Bone marrow (tissue), 2 donors: ENCODE measurements at places on chromosomes 3 and 15.

DNA sequence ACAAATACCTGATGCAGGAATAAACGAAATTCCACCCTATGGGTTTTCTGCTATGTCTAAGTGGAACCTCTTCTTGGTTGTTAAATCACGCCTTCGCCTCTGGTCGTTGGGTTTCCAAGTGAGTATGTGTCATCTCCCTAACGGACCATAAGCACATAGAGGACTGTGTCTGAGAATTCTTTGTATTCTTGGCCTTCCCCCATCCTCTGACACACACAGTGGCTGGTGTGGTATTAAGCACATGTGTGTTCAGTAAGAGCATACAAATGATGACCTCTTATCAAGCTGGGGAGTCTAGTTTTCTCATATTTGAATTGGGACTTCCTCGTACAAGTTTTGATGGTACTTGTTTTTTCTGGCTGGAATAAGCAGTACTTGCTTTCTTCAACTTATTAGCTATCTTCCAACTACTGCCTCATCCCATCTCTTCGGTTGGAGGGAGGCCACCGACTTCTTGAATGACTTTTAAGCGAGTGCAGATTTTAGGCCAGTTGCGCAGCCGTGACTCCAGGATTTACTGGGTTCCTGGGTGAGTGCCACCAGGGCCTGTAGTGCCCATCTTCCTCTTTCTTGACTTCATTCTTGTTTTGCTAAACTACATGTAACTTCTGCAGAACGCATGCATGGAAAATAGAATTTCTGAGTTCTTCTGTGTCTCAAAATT is 240.2 kb downstream of the ADAMTS17 start:
- no peak for DNase-seq

DNA sequence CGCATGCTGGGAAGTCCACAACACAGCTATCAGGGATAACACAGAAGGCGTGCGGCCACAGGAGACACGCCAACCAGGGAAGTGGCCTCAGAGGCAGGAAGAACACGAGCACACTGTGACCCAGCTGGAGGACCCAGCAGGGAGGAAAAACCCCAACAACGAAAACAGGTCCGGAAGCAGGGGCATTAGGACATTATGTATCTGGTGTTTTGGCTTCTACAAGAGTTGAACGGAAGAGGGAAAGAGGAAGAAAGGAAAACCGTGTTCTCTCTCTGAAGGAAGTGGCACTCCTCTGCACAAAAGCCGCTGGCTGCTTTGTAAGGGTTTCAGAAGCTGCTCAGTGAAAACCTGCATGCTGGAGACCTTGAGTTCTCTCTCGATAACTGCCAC is 61.8 kb downstream of the HACD2 start:
- DNase-seq, result no peak

- DNase-seq, result no peak
Measured at GRCh38 chr3:98359993-98360675, 6.5 kb downstream of the OR5K4 start.

GRCh38 chr3:112653881-112654300 is 12.9 kb upstream of the CCDC80 start:
- DNase-seq, result no peak

DNA sequence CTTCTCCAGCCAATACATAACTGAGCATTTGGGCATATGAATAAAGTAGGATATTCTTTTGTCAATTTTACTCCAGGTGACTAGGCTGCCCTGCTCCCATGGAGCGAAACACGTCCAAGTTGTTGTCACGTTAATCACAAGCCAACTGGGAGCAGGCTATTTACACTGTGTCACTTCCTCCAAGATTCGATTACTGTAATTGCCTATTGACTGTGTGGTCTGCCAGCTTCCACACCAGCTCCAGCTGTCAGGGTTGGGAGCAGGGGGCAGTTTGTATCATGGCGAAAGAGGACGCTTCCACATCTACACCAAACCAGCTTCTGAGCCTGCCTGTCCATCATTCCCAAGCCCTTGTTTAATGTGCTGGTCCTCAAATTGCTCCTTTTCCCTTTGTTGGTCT is 89.2 kb upstream of the RORA start:
- no peak for DNase-seq

DNA sequence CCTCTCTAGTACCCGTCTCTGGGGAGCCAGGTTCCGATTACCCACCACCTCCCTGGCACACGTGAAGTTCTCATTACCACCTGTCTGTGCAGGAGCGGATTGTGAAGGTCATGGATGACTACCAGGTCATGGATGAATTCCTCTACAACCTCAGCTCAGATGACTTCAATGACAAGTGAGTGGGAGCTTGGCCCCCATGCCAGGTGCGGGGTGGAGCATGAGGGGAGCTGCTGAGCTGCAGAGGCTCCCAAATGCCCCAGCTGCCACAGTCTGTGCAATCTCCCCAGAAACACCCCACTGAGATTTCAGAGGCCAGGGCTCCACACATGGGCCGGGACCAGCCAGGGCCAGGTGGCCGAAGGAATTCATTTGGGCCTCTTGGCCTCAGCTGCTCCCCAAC is 34.3 kb downstream of the DNAH1 start:
- no peak for DNase-seq

GRCh38 chr15:43800286-43801141 is at the start of gene HYPK:
Gene HYPK, plus strand, starts transcription at chr15:43800599. Its CDS starts 24 bp downstream, at chr15:43800623.
- DNase-seq, result peak; percentile 74

DNA sequence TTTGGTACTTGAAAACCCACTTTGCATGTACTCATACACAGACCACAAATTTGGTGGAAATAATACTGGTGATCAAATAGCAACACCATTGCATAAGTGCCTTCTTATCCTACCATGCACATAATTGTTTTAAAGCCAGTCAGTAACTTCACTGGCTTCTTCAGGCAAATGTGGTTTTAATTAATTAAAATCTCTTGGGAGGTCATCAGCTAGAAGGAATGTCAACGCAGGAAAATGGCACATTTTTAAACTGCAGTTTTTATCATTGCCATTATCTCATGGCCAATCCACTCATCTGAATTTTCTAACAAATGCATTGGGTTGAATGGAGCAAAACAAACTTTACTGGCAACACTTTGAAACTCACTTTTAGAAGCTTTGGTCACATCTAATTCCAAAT is 105.7 kb upstream of the ZPLD1 start:
- DNase-seq, result no peak

DNA sequence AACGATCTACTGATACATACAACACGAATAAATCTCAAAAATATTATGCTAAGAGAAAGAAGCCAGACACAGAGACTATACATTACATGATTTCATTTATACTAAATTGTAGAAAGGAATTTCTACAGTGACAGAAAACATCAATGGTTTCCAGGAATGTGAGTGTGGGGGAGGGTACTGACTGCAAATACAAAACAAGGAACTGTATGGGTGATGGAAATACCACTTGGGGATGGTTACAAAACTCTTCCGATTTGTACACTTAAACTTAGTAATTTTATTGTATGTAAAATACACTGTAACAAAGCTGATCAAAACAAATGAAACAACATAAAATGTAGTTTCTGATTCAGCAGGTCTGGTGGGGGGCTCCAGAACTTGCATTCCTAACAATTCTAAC is 45.8 kb upstream of the IP6K2 start:
- no peak for DNase-seq

DNA sequence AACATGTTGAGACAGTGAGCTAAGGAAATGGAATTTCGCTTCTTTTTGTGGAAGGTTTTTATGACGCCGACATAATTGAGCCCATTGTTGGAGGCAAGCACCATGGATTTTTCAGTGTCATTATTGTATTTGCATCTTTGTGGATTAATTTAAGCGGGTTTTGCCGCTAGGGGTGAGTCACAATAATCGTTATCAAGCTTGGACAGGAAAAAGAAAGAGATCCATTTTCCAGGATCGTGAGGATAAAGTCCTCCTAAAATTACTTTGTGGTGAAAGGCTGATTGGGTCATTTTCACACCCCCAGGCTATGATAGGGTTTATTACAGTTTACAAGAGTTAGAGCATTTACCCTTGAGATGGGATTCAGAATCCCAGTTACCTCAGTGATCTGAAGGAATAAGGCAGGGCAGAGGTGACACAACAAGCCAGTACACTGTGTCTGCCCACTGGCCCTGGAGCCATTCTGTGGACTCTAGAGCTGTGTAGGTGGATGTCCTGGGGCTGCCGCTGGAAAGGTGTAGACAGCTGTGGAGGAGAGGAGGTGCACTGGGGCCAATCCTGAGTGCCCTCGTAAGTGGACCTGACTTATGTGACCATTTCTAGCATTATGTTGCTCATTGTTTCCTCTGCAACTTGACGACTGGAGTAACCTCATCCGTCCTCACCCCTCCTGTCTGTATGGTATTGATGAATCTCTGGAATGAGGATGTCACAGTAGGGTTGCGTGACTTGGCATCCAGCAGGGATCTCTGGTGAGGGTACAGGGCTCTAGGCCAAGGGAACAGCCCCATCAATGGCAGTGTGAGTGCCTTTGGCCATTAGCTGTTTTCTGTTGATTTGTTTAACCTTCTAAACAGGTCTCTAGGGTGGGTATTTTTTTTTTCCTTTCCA is 370.1 kb downstream of the LRTM1 start:
- no peak for DNase-seq

GRCh38 chr3:65473736-65474135 is 565.0 kb downstream of the MAGI1 start:
- no peak for DNase-seq

- DNase-seq, result no peak
Measured at GRCh38 chr15:60362321-60363086, 35.3 kb downstream of the ANXA2 start.

- no peak for DNase-seq
Measured at GRCh38 chr3:111956995-111957734, 21.7 kb upstream of the ABHD10 start.

- DNase-seq, result no peak
Measured at GRCh38 chr15:91491101-91491950, 362.2 kb upstream of the SLCO3A1 start.

GRCh38 chr3:178514401-178514800 is 21.8 kb upstream of the KCNMB2 start:
- no peak for DNase-seq

DNA sequence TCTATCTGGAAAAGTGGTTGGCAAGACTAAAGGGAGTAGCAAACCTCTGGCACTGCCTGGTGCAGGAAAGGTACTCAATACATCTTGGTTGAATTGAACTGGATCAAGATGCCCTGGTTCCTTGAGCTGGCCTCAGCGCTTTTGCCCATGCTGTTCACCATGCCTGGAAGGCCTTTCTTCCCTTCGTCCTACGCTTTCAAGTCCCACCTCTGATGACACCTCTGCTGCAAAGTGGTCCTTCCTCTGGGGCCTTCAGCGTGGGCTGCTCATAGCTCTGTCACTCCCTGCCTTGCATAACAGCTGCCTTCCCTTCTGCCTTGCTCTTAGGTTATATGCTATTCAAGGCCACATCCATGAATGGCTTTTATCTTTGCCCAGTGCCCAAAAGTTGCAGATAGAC is 23.0 kb downstream of the ITGA11 start:
- no peak for DNase-seq

GRCh38 chr15:84634228-84634837 is 19.8 kb downstream of the WDR73 start:
- DNase-seq, result no peak

GRCh38 chr3:75329476-75330097 is 334.5 kb upstream of the FRG2C start:
- DNase-seq, result no peak

GRCh38 chr3:177102553-177102952 is 94.7 kb downstream of the TBL1XR1 start:
- DNase-seq, result no peak

DNA sequence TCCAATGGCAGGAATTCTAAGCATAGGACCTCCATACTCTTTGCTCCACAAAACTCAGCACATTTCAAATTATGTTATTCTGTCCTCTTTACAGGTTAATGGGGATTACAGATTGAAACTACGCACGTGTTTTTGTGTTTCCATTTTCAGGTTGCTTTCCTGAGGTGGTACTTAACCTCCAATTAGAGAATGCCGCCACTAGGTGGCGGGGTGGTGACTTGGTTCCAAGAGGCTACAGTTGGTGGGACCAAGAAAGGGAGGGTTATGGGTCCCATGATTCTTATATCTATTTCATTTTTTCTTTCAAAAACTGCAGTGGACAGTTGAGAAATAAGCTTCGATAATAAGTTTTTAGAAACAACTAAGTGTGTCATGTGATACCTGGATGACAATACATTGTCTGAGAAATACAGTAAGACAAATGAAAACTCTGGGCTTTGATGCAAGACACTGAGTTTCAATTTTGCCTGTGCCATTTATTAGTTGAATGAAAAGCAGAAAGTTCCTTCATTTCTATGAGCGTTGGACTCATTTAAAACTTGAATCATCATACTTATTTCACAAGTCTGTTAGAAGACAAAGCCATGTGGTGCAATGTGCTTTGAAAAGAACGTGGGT is 539.0 kb downstream of the FGF12 start:
- no peak for DNase-seq

DNA sequence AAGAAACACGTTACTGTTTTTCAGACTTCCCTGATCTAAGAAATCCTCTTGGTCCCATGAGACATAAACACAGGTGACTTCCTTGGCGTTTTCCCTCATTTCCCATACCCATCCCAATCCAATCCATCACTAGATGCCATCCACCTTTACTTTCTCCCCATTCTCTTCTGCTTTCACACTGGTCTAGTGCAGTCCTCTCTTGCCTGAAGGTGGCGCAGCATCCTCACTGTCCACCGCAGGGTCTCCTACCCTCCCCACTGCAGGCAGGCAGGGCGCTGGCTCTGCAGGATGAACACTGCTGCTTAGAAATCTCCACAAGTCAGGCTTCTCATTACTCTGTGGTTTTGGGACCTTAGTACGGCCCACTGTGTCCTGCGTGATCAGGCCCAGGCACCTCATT is 58.2 kb downstream of the RAB7A start:
- DNase-seq, result no peak

GRCh38 chr3:105356988-105357387 is 9.7 kb upstream of the ALCAM start:
- DNase-seq, result no peak

DNA sequence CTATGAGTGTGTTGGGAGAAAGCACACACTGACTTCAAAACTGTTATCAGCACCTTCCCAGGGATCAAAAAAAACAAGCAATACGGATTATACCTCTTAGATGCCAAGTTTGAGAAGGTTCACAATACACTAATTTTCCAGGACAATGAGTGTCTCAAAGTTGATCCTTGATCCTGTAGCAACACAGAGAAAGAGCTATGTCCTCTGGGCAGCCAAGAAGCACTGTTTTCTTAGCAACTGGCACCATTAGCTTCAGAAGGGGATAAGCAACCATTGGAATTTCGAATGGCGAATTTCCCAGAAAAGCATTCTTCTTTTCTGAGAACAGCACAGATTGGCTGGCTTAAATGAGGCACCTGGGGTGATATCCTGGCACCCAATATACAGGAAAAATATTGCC is 270.3 kb upstream of the RORA start:
- DNase-seq, result no peak

- no peak for DNase-seq
Measured at GRCh38 chr3:100850156-100850555, 140.9 kb downstream of the TFG start.

DNA sequence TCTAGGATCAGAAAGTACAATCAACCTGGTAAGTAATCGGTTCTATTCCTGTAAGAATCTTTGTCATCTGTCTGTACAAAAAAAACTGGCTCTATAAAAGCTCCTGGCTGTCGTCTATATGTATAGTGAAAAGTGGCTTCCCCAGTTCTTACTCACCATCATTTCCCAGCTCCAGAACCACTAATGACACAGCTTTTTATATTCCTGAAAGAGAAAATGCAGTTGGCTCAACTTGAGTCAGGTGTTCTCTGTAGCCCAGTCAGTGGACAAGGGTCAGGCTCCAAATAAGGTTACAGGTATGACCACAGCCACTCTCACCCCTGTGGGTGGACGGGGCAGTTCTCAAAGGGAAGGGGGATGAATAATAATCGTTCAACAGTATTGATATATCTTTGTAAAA is 85.1 kb downstream of the AP4E1 start:
- DNase-seq, result no peak
